CD4-positive, alpha-beta T cell (primary cell): ENCODE measurements at places on chromosomes 16 and 17.

DNA sequence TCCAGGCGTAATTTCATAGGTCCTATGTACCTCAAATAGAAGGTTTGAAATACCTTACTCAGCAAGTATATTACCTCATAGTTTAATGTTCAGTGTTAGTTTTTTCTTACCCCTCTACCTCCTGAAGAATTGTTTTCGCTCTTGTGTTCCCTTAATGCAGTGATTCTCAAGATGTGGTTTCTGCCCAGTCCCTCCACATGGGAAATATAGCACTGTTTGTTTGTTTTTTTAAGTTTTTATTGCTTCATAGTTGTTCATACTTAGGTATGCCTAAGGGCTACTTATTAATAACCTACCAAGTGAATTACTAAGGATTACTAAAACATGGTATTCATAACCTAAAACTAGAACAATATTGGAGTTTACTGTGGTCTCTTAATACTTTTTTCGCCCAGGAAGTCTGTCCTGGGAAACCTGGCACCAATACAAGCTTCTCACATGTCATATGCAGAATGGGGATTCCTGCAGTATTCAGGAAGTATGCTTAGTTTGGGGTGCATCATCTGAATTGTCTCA, 5.0 kb downstream of the RSPRY1 start:
- no peak for DNase-seq

- peak; percentile 72 for DNase-seq
These were observed at the start of gene MYO15B for GRCh38 chr17:75587675-75588595. MYO15B (plus strand) TSS chr17:75587800; CDS start chr17:75588058, 258 bp downstream.

- no peak for DNase-seq
These were observed 139.8 kb downstream of the PARN start for GRCh38 chr16:14490235-14490634.

DNA sequence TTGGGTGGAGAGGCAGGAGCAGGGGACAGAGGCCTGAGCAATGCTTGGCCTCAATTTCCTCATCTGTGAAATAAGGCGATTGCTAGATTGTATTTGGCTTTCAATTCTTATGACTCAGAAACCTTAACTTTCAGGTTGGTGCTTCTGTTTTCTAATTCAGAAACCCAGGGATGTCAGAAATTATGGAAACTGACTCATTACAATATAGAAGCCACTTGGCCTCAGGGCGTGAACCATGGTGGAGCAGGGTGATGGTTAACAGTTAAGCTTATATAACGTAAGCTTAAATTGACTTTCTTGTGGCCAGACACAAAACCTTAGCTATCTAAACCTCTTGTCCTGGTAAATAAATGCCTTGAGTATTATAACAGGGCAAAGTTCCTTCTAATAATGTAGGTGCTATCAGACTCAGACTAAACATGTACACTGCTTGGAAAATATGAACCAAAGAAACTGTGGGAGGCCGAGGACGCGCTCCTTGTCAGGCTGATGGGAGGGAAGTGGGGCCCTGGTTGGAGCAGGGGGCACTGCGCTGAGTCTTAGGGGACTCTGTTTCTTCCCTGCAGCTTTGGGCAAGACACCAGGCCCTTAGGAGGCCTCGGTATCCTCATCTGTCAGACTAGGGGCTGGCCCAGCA, 17.1 kb upstream of the SREBF1 start:
- DNase-seq, result no peak

- no peak for DNase-seq
These were observed 117.8 kb downstream of the SOCS1 start for GRCh38 chr16:11138022-11138768.

DNA sequence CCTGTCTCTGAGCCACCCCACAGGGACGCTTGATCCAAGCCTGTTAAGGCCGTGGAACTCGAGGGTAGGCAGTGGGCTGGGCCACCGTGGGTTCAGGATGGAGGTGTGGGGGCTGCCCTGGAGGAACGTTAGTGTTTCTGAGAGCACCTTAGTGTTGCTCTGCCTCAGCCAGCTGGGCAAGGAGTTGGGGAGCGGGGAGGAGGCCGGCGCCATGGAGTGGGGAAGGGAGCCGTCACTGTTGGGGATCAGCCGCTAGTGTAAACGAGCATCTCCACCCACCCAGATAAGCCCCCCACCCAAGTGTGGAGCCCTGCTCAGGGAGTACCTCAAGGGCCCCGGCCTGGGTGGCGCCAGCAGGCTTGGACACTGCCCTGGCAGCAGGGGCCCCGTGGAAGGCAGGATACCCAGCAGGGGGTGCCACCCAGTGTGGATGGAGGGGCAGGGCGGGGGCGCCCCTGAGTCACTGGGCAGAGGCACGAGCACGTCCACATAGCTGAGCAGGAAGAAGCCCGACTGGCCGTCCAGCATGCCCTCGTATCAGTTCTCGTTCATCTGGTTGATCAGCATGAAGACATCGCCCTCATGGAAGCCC, 98.6 kb downstream of the KPNA2 start:
- no peak for DNase-seq

DNA sequence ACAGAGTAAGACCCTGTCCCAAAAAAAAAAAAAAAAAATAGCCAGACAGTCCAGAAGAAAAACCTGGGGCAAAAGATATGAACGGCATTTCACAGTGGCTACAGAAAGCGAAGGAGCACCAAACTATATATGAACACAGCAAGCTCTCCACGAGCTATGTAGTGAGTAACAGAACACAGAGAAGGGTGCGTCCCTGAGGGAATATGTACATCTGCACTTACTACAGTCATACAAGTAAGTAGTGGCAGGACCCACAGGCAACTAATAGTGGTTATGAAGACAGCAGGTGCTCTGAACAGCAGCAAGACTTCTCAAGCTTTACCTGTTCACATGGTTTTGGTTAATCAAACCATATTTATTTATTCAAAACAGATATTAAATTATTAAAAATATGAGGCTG, 15.8 kb downstream of the TRAP1 start:
- DNase-seq, result no peak

DNA sequence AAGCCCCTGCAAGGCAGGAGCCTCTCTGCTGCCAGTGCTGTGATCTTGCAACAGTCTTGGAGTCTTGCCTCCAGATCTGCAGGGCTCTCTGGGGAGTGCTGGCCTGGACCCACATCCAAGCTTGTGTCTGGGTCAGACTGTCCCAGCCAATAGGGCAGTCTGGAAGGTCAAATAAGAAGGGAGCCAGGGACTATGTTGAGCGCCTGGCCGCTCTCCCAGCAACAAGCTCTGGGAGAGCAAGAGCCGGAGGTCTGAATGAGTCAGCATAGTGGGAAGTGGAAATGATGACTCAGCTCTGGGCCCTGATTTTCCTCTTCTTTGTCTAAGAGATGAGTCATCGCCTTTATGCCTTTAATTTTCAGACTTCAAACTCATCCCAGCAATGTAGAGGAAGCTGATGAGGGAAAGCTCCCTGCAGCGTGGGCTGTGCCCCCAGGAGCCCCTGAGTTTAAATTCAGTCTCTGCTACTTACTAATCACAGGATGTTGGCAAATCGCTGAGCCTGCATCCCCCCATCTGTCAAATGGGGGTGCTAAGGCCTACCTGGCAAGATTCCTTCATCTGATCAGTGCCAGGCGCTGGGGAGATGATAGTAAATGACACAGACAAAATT, 43.6 kb upstream of the HAPSTR1 start:
- DNase-seq, result peak; percentile 57

- DNase-seq, result no peak
These were observed 295.3 kb upstream of the PMFBP1 start for GRCh38 chr16:72467157-72467759.

GRCh38 chr17:69447726-69448125, 33.2 kb downstream of the MAP2K6 start:
- DNase-seq, result no peak

DNA sequence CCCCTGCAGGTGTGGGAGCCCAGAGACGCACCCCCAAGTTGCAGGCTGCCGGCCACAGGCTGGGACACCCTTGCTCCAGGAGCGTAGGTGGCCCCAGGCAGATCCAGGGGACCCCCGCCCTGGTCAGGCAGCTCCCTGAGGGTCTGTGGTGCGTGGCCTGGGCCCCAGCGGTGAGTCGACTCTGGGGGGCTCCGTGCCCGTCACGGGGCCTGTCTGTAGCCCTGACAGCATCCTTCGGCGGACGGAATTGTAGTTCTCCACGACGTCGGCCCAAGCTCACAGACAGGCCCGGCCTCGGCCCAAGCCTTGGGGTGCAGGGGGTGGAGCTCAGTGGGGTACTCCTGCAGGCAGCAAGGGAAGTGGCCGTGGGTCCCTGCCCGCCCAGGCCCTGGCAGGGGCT, 82.9 kb downstream of the LMF1 start:
- no peak for DNase-seq

DNA sequence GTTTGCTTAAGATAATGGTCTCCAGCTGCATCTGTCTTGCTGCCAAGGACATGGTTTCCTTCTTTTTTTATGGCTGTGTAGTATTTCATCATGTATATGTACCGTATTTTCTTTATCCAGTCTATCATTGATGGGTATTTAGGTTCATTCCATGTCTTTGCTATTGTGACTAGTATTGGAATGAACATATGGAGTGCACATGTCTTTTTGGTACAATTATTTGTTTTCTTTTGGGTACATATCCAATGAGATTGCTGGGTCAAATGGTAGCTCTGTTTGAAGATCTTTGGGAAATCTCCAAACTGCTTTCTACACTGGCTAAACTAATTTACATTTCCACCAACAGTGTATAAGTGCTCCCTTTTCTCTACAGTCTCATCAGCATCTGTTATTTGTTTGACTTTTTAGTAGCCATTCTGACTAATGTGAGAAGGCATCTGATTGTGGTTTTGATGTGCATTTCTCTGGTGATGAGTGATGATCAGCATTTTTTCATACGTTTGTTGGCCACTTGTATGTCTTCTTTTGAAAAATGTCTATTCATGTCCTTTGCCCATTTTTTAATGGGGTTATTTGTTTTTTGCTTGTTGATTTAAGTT, 66.2 kb downstream of the TNFRSF13B start:
- no peak for DNase-seq

DNA sequence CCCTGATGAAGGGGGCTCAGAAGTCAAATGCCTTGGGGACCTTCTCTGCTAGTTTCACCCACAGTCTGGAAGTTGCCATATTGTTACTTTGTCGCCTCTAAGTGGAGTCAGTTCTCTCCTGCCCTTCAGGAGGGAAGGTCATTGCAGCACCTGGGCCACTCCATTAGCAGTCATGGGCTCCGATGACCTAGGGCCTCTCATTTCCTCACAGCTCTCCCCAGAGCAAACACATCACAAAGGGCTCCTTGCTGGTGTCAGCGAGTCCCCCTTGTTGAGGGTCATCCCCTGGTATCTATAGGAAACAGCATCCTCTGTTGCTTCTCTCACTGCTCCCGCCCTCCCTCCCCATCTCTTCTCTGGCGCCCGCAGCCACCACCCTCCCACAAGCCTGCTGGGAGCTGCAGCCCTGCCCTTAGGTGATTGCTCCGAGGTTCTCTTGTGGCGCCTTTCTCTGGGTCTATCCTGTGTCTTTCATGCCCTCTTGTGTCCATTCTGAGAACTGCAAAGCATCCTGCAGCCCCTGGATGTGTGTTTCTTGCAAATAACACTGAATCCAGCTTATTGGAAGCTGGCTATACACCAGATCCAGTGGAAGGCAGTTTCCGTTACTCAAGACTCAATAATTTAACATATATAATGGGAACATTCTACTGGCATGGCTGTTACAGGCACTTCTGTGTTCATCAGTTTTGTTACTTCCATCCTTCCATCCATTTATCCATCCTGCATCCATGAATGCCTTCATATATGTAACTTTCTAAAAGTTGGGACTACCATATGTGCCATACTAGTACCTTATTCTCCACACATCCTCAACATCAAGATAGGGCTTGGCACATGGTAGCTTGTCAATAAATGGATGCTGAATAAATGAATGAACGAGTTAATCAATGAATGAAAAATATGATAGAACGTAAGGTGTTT, 21.2 kb downstream of the PDILT start:
- peak; percentile 17 for DNase-seq

DNA sequence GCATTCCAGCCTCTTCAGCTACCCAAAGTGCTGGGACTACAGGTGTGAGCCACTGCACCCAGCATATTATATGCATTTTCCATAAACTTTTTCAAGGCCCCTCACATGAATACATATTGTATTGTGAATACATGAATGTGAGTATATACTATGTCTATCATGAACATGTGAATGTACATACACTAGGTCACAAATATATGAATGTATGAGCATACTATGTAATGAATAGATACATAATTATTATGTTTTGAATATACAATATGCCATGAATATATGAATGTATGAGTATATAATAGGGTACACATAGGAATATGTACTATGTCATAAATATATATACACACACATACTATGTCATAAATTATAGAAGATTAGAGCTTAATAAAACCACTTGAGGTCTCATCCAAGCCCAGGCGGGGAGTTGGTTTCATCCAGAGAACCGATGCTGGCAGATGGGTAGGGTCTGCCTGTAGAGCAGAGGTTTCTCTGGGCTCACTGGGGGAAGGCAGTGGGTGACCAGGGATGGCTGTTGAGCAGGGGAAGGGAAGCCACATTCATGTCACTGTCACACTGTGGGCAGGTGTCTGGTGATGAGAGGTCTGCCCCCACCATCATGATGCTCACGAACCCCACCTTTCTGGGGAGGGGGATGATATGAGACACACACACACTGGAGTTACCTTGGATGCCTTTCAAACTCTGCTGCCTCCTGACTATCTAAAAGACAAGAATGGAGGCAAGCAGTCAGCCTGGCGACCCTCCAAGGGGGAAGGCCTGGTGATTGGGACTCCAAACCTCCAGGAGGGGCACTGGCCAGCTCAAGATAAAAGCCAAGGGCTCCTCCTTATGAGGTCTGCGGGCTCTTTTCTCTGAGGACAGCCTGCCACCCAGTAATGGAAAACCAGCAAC, 7.3 kb downstream of the C16orf95 start:
- no peak for DNase-seq

DNA sequence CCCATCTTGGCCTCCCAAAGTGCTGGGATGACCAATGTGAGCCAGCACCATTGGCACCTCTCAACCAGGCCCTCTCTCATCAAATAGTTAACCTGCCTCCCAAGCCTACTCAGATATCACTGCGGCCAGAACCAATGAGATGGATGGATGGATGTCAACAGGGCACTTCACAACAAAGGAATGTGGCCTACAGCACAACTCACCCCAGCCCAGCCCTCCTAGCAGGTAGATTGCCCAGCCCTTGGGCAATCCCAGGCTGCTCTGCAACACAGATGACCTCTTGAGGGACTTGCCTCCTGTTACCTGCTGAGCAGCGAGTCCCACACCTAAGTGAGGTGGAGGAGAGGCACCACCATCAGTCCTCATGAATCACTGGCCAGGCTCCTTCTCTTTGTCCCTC, 22.6 kb upstream of the KIFC3 start:
- no peak for DNase-seq

DNA sequence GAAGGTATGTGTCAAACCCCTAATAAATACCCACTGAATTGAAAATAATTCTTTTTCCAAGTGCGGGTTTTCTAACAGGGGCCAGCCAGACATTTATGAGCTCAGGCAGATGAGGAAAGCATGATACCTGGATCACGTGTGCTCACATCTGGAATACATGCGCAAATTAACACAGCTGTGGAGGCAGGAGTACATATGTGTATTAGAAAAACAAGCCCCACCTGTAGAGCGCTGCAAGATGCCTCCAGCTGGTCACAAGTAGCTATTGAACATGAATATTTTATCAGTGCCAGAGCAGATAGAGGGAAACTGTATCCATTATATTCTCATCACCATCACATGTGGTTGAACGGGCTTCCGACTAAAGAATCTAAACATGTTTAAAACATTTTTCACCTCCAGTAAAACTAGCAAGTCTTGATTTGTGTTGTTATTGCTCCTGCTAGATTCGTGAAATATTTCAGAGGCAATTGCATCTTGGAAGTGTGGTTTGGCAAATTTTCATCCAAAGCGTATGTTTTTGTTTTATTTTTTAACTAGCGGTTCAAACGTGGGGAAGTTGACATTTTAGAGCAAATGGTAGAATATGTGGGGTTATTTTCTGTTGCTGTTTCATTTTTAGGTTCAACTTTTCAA, 482.8 kb downstream of the CDH13 start:
- no peak for DNase-seq

GRCh38 chr17:7745748-7746470, 28.4 kb downstream of the DNAH2 start:
- DNase-seq, result no peak
